ENCODE measurements at places on chromosomes 16 and 17.

GRCh38 chr16:18050234-18050633 is 286.3 kb downstream of the NPIPA8 start:
- no peak for DNase-seq

DNA sequence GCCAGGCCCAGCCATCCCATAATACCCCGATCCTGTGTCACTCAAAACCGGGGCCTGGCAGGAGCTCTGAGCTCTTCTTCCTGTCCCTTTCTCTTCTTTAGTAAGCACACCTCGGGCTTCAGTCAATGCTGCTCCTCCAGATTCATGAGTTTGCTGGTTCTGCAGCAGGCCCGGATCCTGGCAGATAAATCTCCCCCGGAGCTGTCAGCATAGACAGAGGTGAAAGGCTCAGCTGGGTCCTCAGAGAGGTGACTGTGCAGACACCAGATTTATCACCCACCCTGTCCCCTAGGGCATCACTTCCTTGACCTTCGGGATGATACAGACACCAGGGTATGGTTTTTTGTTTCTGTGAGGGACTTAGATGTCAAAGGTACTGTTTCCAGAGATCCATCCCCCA is 242.5 kb upstream of the N4BP1 start:
- no peak for DNase-seq

- DNase-seq = no peak
These were observed 22.9 kb downstream of the DHRS7C start for GRCh38 chr17:9768381-9768934.

GRCh38 chr17:63624531-63624880 is 2.3 kb downstream of the MAP3K3 start:
- DNase-seq = no peak

DNA sequence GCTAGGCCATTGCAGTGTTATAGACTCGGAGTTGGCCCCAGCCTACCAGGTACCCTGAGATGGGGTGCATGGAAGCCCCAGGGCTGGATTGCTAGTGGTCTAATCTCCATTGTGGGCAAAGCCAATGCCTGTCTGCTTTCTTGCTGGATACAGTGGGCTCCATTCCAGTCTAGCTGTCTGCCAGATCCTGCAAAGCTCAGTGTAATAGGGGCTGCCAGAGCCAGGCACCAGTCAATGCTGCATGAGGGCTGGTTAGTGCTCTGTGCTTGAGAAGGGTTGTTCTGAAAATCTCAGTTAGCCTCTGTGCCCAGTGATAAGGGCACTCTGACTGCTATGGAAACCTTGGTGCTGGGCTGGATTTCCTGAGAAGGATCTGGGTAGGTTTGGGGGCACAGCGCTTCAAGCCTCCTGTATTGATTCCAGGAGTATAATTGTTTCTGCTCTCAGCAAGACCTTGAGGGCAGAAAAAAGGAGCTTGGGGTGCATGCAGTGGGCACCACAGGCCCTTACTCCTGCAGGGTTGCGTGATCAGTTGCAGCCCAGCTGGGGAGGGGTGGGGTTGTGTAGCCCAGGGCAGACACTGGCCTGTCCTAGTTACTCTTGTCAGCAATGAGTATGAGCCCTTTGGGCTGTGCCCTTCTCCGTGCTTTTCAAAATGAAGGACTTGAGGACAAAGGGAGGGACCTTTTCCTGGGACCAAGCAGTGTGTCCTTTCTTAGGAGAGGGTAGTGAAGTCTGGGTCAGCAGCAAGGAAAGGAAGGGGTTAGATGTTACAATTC is 19.0 kb downstream of the SMPD3 start:
- DNase-seq = no peak

GRCh38 chr17:36705874-36706731 is 104.7 kb downstream of the MRM1 start:
- DNase-seq = peak; percentile 30

DNA sequence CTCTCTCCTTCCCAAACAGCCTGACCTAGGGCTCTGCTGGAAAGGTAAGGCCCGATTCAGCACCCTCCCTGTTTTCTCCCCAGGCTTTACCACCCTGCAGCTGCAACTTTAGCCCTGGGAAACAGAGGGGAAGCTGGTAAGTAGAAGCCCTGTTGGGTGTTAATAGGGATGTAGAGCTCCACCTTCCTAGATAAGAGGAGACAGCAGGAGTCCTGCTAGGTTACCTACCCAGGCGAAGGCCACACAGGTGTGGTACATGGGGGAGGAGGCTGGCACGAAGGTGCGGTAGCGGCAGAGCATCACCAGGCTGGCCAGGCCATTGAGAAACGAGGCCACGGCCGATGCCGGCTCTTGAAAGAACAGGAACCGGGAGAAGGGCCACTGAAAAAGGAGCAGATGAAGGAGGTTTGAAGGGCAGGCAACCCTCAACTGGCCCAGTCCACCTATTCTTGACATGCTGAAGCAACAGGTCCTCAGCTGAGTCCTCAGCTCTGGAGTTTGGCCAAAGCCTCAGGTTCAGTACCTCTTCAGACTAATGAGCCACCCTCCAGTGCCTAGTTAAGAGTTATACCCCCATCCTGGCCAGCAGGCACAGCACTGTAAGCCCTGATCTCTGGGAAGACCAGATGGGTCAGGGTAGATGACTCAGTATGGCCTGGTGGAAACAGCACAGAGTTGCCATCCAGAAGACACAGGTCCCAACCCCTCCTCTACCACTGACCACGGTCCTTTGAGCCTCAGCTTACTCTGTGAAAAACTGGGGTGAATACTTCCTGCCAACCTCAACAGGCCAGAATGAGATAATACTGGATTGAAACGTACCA is 3.3 kb downstream of the PGAP3 start:
- DNase-seq = no peak

- DNase-seq = peak; percentile 36
These were observed 91.8 kb downstream of the RGS9 start for GRCh38 chr17:65228734-65229620.

- no peak for DNase-seq
These were observed 6.2 kb upstream of the RAMP2 start for GRCh38 chr17:42754782-42755181.

- DNase-seq = no peak
These were observed 35.7 kb upstream of the C16orf78 start for GRCh38 chr16:49337814-49338350.

DNA sequence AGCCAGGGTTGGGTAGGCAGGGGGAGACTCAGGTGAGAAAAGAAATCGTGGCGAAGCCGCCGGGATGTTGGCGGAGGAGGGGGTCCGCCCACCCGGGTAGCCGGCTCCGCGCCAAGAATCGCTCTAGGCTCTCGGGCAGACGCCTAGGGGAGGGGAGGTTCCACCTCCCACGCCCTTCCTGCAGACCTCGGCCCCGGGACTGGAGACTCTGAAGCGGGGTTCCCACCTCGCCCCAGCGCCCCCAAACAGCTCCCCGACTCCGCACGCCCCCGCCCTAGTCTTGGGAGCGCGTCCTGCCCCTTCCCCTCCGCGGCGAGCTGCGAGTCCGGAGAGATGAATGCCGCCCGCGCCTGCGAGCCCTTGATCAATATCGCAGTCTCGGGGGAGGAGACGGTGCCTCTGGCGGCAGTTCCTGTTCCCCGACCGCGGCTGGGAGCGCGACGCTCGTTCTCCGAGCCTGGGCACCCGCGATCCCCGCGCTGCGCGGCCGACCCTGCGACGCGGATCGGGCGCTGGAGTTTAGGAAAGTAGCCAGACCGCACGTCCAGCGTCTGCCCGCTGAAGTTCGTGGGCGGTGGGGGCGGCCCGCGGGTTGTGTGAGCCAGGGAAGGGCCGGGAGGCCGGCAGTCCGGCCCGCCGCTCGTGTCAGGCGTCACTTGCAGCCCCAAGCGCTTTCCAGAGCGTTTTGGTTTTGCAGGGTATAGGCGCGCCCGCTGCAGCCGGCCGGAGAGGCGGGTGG is 790 bp downstream of the CRHR1 start:
- DNase-seq = peak; percentile 36

DNA sequence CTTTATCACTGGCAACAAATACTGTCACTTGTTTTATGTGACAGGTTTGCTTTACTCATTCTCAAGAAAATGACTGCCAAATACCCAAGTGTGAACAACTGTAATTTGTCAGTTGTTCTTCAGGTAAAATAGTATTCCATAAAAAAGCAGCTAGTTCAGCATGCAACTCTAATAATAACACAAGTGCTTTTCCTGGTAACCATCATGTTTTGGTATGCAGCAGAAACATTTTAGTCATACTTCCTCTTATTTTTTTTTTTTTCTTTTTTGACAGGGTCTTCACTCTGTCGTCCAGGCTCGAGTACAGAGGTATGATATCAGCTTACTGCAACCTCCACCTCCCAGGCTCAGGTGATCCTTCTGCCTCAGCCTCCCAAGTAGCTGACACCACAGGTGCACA is 4.6 kb downstream of the TERF2 start:
- DNase-seq = no peak

GRCh38 chr17:80316927-80317705 is 56.5 kb downstream of the RNF213 start:
- no peak for DNase-seq

- DNase-seq = no peak
These were observed 79.6 kb upstream of the CDH11 start for GRCh38 chr16:65201511-65201910.

GRCh38 chr17:59366040-59366757 is 34.7 kb downstream of the YPEL2 start:
- DNase-seq = no peak

DNA sequence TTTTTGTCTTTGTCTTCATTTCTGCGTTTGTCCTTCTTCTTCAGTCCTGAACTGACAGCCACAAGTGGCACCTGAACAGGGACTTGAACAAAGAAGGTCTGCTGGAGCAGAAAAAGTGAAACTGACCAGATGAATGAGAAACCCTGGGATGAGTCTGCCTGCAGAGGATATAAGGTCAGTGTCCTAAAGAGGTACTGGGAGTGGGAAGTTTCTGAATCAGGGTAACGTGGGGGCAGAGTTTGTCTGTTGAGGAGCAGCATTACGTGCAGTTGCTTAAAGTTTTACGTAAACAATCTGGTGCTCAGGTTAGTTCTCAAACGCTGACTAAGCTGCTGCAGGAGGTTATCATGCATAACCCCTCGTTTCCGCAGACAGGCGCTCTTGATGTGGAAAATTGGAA is 2057.6 kb downstream of the TP53TG3F start:
- no peak for DNase-seq

- DNase-seq = no peak
These were observed 164.3 kb downstream of the ABCC12 start for GRCh38 chr16:47991491-47991890.

GRCh38 chr16:11349599-11350276 is 4.5 kb downstream of the RMI2 start:
- no peak for DNase-seq

DNA sequence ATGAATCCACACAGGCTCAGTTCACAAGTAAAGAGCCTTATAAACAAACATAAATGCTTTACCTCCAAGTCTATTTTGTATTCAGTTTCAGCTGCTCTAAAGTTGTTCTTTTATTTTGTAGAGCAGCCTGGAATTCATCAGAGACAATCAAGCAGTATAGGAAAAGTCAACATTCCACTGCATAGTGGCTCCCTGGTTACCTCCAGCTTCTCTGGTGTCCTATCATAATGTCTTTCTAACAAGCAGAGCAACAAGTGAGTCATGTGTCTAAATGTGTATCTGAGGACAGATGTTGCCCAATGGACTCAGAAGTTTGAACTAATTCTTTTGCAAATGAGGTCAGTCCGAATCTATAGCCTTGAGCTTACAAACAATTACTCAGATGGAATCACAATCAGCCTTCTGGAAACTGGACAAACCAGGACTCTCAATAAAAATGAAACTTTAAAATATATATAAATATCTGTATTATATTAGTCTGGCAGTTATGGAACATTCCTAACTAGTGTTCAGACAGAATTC is 292.0 kb upstream of the TOM1L1 start:
- no peak for DNase-seq

- DNase-seq = no peak
These were observed 24.4 kb upstream of the VAT1L start for GRCh38 chr16:77763994-77764393.

DNA sequence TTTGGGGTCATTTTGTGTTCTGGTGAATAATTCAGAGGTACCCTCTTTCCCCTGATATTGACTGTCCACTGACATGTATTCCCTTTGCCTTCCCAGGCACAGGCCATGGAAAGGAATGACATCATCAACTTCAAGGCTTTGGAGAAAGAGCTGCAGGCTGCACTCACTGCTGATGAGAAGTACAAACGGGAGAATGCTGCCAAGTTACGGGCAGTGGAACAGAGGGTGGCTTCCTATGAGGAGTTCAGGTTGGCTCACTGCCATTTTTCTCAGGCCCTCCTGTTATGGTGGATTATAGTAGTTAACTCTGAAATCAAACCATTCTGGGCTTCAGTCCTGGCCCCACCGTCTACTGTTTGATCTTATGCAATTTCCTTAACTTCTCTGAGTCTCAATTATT is 1.6 kb upstream of the EFTUD2 start:
- no peak for DNase-seq

DNA sequence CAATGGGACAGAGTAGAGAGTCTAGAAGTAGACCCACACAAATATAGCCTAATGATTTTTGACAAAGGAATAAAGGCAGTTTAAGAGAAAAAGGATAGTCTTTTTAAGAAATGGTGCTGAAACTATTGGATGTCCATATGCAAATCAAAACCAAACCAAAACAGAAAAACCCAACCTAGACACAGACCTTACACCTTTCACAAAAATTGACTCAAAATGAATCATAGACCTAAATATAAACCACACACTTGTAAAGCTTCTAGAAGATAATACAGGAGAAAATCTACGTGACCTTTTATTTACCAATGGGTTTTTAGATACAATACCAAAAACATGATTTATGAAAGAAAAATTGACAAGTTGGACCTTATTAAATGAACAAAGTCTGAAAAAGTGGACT is 66.4 kb upstream of the MPHOSPH6 start:
- DNase-seq = no peak

GRCh38 chr17:17767154-17767869 is 69.5 kb downstream of the SREBF1 start:
- no peak for DNase-seq

GRCh38 chr17:60901242-60901641 is 223.6 kb downstream of the BCAS3 start:
- no peak for DNase-seq

GRCh38 chr17:83064021-83064731 is 15.2 kb upstream of the METRNL start:
- DNase-seq = no peak

GRCh38 chr16:86590501-86591144 is 12.3 kb downstream of the FOXL1 start:
- no peak for DNase-seq

GRCh38 chr17:66337866-66338485 is 35.6 kb downstream of the PRKCA start:
- DNase-seq = no peak

GRCh38 chr16:30552956-30553355 is 5.2 kb downstream of the ZNF764 start:
- no peak for DNase-seq

- DNase-seq = no peak
These were observed 155.7 kb downstream of the CMIP start for GRCh38 chr16:81600275-81600674.

DNA sequence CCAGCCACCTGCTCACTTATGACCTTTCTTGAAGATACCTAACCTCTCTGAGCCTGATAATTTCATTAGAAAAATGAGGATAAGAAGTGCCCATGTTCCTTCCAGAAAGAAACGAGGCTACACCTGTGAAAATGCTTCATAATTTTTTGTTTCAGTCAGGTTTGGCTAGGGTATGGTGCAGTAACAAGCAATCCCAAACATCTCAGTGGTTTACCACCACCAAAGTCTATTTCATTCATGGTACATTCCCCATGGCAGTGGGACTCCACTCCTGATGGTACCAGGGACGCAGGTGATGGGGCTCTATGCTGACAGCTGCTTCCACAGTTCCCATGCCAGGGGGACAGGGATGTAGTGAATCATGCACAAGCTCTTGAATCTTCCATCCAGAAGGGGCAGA is 147.6 kb upstream of the CES5A start:
- no peak for DNase-seq

GRCh38 chr17:18960803-18961511 is 9.0 kb downstream of the SLC5A10 start:
- peak; percentile 59 for DNase-seq
